ENCODE measurements at places on chromosomes 2 and 18.
A peak's percentile ranks its signal among the peaks of the same experiment; 100 is the strongest.

- no peak for DNase-seq
These were observed 290.7 kb upstream of the SLC14A2 start for GRCh38 chr18:45324495-45325113.

DNA sequence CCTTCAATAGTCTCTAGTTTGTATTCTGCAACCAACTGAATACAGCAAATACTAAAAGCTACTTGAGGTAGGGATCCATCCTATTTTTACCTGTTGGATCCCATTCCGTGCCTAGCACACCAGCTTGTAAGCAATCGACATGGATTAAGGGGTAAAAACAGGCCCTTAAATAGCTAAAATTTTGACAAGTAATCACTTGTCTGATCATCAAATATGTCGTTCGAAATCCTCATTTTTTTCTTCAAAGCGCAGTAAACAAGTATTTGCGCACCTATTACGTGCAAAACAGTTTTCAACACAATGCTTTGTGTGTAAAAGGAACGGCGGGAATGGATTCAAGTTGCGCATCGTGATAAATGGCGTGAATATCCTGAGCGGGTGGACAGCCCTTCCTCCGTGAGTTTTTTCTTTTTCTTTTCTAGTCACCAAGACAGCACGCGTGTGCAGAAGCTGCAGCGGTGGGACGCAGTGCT lies 1.4 kb upstream of the ACVR2A start:
- no peak for DNase-seq

GRCh38 chr2:30679426-30680088 lies 127.7 kb downstream of the CAPN13 start:
- DNase-seq, result no peak

- DNase-seq, result no peak
These were observed 3.7 kb downstream of the SMAD7 start for GRCh38 chr18:48947092-48947491.

DNA sequence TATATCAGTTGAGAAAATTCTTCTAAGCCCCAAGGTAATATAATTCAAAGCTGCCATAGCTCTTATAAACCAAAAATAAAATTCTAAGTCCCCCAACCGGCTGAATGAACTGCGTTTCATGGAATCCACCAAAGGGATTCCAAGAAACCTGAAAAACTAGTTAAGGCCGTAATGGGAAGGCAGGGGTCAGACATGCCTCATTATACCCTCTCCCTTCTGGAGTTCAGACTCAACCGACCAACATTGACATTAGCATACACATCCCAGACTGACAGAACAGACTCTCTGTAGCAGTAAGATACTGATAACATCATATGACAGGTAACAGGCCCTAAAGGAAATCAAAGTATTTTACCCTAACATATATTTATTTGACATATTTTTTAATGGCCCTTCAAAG lies 31.4 kb upstream of the PHLPP1 start:
- no peak for DNase-seq

GRCh38 chr2:146081459-146081858 lies 1561.5 kb upstream of the ZEB2 start:
- no peak for DNase-seq

GRCh38 chr2:168137510-168138180 lies 109.8 kb downstream of the STK39 start:
- no peak for DNase-seq

DNA sequence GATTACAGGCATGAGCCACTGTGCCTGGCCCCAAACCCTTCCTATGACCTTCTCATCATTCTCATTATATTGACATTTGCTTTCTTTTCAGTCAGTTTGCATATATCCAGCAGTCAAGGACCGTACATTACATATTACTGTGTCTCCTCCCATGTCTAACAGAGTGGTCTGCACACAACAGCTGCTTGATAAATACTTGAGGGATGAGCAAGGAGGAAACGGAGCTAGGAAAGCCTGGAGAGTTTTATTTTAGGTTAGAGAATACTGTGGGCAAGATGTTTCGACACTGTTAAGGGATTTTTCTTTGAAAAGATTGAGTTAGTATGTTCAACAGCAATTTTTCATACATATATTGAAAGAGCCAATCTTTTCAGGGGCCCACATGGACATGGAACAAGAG lies 76.2 kb upstream of the CHRNA1 start:
- no peak for DNase-seq

DNA sequence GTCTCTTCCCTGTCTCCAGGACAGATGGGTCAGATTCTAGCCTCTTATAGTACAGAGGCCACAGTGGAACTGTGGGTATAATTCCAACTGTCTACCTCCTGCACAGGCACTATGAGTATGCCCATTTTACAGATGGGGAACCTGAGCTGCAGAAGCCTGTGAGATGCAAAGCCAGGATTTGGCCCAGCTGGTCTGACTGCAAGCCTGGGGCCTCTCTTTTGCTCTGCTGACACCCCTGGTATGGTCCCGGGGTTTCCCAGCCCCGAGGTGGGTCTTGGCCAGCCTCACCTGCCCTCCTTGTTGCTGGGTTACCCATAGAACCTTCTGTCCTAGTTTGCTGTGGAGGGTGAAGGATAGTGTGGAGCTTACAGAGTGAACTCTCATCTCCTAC lies 9.8 kb downstream of the HS6ST1 start:
- DNase-seq, result no peak

- DNase-seq, result no peak
These were observed 69.1 kb downstream of the MCFD2 start for GRCh38 chr2:46846536-46846935.

DNA sequence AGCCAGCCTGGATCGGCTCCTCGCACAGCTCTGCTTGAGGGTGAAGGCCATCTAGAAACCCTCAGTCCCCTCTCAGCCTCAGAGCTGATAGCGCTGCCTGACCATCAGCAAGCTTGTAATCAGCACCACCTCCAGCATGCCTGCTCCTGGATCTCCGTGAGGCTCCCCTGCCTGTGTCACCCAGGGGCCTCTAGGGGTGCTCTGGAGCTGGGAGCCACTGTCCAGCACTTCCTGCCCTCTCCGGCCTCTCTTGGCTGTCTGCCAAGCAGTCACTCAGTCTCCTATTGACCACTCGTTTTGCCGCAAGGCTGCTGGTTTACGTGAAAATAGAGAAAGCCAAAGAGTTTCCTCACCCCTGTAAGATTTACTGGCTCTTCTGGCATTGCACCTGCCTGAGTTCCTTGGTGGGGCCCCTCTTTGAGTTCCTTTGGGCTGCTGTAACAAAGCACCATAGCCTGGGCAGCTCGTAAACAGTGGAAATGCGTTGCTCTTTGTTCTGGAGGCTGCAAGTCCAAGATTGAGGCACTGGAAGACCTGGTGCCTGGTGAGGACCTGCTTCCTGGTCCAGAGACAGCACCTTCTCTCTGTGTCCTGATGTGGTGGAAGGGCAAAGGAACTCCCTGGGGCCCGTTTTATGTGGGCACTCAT lies 17.9 kb downstream of the CAPN10 start:
- no peak for DNase-seq

GRCh38 chr2:230048010-230048671 lies 20.6 kb downstream of the SLC16A14 start:
- DNase-seq, result no peak

GRCh38 chr18:27967913-27968824 lies 208.8 kb downstream of the CDH2 start:
- no peak for DNase-seq

DNA sequence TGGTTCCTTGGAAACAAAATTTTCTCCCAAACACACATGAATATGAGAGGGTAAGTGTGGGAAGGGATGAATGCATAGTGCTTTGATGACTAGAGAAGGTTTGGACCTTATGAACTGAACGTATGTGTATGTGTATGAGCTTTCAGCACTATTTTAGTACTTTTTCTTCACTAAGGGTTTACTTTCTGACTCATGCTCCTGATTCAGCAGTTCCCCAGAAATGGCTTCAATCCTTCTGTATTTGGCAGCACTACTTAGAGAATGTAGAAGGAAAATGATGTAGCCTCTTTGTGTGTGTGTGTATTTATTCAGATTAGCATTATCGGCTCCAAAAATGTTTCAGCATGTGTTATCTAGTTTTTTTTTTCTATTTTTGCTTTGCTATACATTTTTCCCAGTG lies 22.2 kb downstream of the KCNJ3 start:
- DNase-seq, result no peak

- peak; percentile 73 for DNase-seq
These were observed 9.0 kb upstream of the SLC20A1 start for GRCh38 chr2:112636605-112637288.

DNA sequence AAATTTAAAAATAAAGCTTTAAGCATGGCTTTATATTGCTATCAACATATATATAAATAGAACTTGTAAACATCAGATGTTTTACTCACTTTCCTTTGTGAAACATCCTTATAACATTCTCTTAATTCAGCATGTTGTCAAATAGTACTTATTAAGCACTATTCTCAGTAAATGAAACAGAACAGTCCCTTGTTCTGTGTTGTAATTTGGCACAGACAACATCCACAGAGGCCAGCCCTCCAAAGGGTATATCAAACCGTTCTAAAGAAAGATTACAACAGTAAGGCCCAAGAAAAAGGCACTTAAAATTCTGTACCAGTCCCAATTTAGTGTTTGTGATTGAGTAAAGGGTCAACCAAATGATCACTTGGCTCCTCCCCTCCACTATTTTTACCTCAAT lies 46.0 kb downstream of the GAREM1 start:
- DNase-seq, result no peak

GRCh38 chr2:46267616-46268015 lies 29.6 kb upstream of the EPAS1 start:
- DNase-seq, result no peak

DNA sequence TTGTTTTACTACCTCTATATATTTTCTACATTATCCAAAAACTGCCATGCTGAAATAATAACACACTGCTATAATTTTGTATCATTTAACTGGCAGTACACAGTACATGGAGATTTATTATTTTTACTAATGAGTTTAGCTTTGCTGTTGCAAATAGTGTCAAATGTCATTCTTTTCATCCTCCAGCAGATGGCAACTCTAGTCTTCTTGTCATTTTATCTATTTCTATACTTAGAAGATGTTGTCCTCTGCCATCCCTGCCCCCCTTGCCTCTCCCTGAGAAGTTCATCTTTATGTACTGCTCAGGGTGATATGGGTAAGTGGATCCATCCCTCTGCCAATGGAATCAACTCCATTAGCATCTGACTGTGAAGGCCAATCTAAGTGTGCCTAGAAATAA lies 21.7 kb upstream of the LRRTM1 start:
- DNase-seq, result no peak

GRCh38 chr2:131542438-131543384 lies 15.0 kb downstream of the CCDC74A start:
- DNase-seq, result no peak

All from activated T-cell treated with anti-CD3 and anti-CD28 coated beads, Interleukin-2, amount 50 U/mL, for 48 hours (primary cell).